CD4-positive, alpha-beta T cell (primary cell): ENCODE measurements at places on chromosomes 7 and 10.

DNA sequence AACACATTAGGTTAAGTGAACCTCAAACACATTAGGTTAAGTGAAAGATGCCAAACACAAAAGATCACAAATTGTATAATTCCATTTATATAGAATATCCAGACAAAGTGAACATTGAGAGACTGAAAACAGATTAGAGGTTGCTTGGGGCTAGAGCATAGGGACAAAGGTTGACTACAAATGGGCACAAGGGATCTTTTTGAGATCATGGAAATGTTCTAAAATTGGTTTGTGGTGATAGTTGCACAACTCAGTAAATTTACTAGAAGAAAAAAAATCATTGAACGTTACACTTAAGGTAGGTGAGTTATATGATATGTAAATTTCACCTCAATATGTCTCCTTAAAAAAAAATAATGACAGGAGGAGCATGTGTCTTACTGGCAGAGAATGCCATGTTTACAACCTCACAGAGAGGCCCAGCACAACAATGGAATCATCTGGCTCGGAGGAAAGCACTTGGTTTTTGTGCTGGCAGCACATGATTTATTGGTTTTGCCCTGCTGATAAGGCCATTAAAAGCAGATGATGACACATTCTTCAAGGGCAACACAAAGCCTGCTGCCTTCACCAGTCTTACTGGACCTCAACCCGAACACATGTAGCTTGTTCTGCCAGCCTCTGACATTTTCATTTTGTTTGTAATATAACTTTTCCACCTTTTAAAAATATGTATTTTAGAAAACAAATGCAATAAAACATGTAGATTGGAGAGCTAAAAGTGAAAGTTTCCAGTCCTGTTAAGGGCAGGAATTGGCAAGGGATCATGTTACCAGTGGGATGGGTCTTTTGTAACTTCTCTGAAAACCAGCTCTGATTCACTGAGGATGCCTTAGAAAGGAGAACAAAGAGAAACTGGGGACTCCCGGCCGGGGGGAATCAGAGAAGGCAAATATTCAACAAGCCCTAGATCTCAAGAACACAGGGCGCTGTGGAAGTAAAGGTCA, 11.9 kb upstream of the LMOD2 start:
- DNase-seq = no peak

DNA sequence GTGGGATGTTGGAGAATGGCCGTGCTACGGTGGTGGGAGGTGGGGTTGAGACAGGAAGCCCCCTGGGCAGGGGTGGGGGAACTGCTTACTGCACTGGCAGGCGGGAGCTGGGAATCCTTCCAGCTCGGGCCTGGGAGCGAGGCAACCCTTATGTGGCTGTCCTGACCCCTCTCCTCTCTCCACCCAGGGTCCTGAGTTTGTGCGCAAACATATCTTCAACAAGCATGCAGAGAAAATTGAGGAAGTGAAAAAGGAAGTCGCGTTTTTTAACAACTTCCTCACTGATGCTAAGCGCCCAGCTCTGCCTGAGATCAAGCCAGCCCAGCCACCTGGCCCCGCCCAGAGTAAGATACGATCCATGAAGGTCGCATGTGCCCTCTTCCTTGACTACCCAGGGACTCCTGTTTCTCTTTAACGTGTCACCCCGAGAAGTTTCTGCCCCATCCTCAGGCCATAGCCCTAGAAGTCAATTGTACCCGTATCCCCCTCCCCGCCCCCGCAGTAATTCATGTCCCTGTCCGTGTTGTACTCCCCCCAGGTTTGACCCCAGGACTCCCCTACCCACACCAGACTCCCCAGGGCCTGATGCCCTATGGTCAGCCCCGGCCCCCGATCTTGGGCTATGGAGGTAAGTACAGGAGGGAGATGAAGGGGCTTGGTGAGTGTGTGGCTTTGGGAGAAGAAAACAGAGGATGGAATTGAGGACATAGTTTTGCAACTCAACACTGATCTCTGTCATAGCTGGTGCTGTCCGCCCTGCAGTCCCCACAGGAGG, 1.8 kb downstream of the UFSP1 start:
- DNase-seq = no peak

- no peak for DNase-seq
These were observed 13.0 kb downstream of the ELN start for GRCh38 chr7:74040791-74041520.

GRCh38 chr10:24374134-24374915, 165.4 kb downstream of the KIAA1217 start:
- DNase-seq = no peak

GRCh38 chr10:80144067-80144695, 11.7 kb downstream of the PLAC9 start:
- no peak for DNase-seq

DNA sequence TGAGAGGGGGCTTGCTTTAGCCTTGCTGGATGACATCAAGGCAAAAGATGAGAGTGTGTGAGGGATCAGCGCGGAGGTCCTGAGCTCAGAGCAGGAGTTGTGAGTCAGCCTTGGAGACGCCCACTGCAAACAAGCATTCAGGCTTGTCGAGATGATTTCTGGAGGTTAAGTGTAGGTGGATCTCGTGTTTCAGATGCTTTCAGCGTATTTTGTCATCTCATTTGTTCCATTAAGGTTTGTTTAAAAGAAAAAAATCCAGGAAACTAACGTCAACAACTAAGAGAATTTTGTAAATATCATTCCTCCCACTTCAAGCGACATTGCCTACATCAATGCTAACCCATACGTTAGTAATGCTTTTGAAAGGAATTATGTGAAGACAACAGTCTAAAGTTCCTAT, 715.4 kb upstream of the NRP1 start:
- no peak for DNase-seq

GRCh38 chr7:112648781-112649180, 141.4 kb downstream of the TMEM168 start:
- DNase-seq = no peak

- DNase-seq = no peak
These were observed 594.8 kb upstream of the SEMA3D start for GRCh38 chr7:85781606-85782005.

DNA sequence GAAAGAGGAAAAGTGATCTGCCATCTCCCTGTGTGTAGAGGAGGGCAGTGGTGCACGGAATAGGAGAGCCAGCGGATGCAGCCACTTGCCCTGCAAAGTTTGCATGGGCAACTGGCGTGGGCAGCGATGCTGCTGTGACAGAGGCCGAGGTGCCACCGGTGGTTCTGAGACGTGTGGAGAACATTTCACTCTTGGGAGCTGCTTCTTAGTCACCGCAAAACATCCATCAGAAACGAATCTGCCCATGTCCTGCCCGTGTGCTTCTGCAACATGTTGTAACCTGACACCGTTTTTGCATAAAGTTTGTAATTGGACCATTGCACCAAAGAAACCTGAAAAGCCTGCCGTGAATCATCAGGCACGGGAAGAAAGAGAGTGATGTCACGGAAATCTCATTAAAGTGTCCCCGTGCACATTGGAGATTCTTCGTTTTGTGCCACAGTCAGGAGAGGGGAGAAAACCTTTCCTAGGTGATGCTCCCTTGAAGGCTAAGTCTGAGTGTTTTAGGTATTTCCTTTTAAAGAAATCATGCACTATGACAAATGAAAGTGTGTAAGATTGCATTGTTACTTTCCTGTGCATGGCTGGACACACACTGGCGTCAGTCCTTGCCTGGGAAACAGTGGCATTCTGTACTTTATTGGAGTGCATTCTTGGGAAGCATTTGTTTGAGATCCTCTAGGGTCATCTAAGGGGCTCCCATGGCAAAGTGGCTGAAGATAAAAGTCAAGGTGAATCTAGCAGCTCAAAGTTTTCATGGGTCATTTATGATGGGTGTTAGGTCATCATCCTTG, 302.6 kb downstream of the KLF6 start:
- no peak for DNase-seq

DNA sequence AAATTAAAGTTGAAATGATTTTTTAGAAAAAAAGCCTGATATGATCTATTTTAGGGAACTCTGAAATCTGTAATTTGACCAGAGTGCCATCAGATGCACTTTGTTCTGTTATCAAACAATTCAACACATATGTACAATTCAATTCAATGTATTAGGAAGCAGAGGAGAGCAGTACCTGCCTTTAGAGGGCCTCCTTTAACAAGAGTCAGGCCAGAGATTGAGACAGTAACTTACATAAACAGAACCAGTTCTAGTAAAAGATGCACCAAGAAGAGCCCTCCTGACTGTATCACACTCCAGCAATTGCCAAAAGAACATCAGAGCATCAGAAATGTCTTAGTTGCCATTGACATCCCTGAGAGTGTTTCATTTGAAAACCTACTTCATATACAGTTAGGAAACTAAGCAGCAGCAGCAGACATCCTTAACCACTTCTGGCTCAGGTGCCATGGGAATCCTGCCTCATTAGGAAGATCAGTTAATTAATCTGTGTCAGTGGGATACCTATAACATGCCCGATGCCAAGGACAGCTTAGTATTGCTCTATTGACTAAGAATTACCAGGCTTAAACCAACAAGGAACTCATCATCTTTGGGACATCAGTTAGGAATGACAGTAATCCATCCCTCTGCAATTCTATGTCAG, 1222.6 kb upstream of the LRRN3 start:
- DNase-seq = no peak

DNA sequence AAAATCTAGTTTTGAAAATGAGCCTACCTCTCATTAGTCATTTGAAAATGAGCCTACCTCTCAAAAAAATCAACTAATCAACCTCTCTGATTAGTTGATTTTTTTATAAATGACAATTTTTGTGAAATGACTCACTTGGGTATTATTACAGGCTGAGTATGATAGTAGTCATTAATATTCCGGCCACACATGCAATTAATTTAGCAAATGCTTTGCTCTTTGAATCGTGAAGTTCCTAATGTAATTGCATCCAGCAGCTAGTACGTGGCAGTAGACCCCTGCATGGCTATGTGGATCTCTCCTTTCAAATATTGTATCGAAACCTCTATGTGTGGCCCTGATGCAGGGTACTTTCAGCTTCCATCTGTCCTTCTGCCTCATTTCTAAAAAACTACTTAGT, 245.9 kb upstream of the PHYHIPL start:
- no peak for DNase-seq

DNA sequence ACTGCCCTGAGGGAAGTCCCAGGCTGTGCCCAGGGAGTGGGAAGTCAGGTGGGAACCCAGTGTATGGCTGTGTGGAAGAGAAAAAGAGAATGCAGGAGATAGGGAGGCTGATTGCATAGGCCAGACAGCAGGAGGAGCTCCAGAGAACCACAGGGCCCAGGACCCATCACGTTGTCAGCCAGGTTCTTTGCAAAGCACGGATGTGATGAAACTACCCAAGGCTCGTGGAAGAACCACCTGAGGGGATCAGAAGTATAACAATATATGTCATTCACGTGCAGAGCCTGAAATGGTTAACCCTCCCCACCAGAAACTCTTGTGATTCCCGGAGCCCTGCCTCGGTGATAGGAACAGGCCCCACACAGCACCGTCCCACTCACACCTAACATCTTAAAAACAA, 83.6 kb downstream of the LARP4B start:
- DNase-seq = no peak

GRCh38 chr10:28628184-28628893, 49.0 kb upstream of the BAMBI start:
- peak; percentile 53 for DNase-seq

- peak; percentile 32 for DNase-seq
These were observed 14.0 kb downstream of the LRGUK start for GRCh38 chr7:134140889-134141867.

- DNase-seq = no peak
These were observed 264.4 kb downstream of the TNS3 start for GRCh38 chr7:47317487-47317886.

DNA sequence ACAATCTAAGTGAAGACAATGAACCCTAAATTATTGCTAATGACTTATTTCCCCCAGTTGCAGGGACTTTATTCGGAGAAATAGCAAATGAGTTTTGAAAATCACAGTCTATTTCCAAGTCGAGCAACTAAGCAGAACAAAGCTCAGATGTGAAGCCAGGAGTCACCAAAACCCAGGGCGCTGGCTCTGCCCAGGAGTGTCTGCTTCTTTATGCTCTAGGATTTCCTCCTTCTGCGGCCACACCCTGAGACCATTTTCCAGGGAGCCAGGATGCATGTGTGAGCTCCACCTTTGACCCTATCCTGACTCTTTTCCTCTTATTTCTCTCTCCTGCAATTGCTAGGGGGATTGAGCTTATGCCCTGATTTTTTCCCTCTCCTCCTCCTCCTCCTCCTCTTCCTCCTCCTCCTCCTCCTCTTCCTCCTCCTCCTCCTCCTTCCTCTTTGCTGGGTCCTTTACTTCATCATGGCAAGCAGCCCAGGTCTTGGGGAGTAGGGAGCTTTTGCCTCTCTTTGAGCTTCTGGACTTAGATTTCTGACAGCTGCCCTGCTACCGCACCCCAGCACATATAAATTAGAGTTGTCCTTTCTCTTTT, 234.4 kb downstream of the ARL4A start:
- no peak for DNase-seq

DNA sequence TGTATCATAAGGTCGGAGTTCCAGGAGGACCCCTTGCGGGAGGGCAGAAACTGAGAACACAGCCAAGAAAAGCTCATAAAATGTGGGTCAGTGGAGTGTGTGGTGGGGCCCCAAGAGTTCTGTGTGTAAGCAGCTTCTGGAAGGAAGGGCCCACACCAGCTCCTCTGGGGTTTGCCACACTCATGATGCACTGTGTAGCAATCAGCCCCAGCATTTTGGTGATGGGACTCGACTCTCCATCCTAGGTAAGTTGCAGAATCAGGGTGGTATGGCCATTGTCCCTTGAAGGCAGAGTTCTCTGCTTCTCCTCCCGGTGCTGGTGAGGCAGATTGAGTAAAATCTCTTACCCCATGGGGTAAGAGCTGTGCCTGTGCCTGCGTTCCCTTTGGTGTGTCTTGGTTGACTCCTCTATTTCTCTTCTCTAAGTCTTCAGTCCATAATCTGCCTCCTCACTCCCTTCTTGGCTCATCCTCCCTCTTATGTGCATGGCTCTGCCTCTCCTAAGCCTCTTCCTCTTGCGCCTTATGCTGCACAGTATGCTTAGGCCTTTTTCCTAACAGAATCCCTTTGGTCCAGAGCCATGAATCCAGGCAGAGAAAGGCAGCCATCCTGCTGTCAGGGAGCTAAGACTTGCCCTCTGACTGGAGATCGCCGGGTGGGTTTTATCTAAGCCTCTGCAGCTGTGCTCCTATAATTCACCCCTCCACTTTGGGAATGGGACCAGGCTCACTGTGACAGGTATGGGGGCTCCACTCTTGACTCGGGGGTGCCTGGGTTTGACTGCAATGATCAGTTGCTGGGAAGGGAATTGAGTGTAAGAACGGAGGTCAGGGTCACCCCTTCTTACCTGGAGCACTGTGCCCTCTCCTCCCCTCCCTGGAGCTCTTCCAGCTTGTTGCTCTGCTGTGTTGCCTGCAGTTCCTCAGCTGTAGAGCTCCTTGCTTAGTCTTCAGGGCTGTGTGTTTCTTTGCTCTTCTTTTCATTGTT, 17.8 kb downstream of the PRSS2 start:
- DNase-seq = no peak

GRCh38 chr10:79082631-79083596, 14.1 kb downstream of the ZMIZ1 start:
- DNase-seq = no peak

DNA sequence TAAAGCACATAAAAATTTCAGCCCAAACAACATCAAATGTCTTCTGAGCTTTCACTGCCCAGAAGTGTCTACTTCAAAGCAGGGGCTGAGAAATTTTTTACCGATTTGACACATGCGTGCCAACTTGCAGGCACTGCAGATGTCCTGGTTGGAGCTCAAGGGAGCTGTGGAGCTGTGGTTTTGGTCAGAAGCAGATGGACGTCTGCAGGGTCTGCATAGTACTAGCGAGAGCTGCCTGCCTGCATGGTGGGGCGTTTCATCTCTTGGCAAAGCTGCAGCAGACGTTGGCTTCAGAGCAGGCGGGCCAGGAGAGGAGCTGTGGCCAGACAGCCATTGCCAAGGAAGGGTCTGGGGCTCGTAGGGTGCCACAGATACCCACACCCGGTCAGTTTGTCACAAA, 296.7 kb downstream of the GLRX3 start:
- DNase-seq = no peak

- DNase-seq = no peak
These were observed 111.8 kb upstream of the ANKRD1 start for GRCh38 chr10:91032611-91033206.
